Dermis lymphatic vessel endothelial cell (primary cell): ENCODE measurements at places on chromosomes 12 and 14. TPM values are rescaled to one million over a fixed set of nuclear protein-coding genes. Genes with fewer than 3 reads are reported as not detected.

LRCOL1 gene
- 4.6 and 20.0 TPM in 2 replicates for total RNA-seq

NEMP1 gene
- 3.1 and 3.9 TPM in 2 replicates for total RNA-seq

DHRS2 gene
- 2.9 and 4.1 TPM in 2 replicates for total RNA-seq

KLRB1 gene
- total RNA-seq, result not detected in 2 replicates

MAP1LC3B2 gene
- 0.43 TPM in 2 replicates for total RNA-seq

ARF6 gene
- total RNA-seq, result 54.3 and 61.5 TPM in 2 replicates

BHLHE41 gene
- 0.09 and 0.11 TPM in 2 replicates for total RNA-seq

ACVRL1 gene
- 263 and 356 TPM in 2 replicates for total RNA-seq

METTL1 gene
- 2.0 and 3.2 TPM in 2 replicates for total RNA-seq

BIN2 gene
- not detected in 2 replicates for total RNA-seq

BICDL1 gene
- total RNA-seq, result under 0.01 TPM in 1 of 2 replicates, not detected in the other

CLEC4E gene
- total RNA-seq, result not detected in 2 replicates

LRP1 gene
- total RNA-seq, result 0.52 and 1.2 TPM in 2 replicates

TRPV4 gene
- 1.5 TPM in 2 replicates for total RNA-seq

PLEKHG7 gene
- not detected in 2 replicates for total RNA-seq

SALL2 gene
- 0.34 and 0.43 TPM in 2 replicates for total RNA-seq

SYT1 gene
- total RNA-seq, result 5.2 and 8.2 TPM in 2 replicates

CTSG gene
- total RNA-seq, result not detected in 2 replicates

TMCC3 gene
- 1.3 and 4.6 TPM in 2 replicates for total RNA-seq

TPPP2 gene
- total RNA-seq, result not detected in 2 replicates

PTHLH gene
- 0.22 TPM in 1 of 2 replicates, not detected in the other for total RNA-seq

GPD1 gene
- 0.22 TPM in 1 of 2 replicates, not detected in the other for total RNA-seq

OR6C2 gene
- total RNA-seq, result not detected in 2 replicates

KRT78 gene
- total RNA-seq, result not detected in 2 replicates

OR5AU1 gene
- total RNA-seq, result not detected in 2 replicates

CYP27B1 gene
- 0.11 and 0.26 TPM in 2 replicates for total RNA-seq

GLT8D2 gene
- 5.7 and 6.1 TPM in 2 replicates for total RNA-seq

SLC10A1 gene
- total RNA-seq, result not detected in 2 replicates

TMEM119 gene
- total RNA-seq, result 0.33 TPM in 1 of 2 replicates, not detected in the other

TAS2R31 gene
- 2.7 and 3.1 TPM in 2 replicates for total RNA-seq

CMKLR1 gene
- total RNA-seq, result 0.09 and 0.43 TPM in 2 replicates

GSG1 gene
- not detected in 2 replicates for total RNA-seq

SOAT2 gene
- not detected in 2 replicates for total RNA-seq

P2RX7 gene
- total RNA-seq, result 2.2 and 2.4 TPM in 2 replicates

ANKS1B gene
- 0.22 and 0.26 TPM in 2 replicates for total RNA-seq

GLIPR1L1 gene
- total RNA-seq, result not detected in 2 replicates

CARMIL3 gene
- under 0.01 TPM in 1 of 2 replicates, not detected in the other for total RNA-seq
